ENCODE measurements at places on chromosomes 5 and 9.

DNA sequence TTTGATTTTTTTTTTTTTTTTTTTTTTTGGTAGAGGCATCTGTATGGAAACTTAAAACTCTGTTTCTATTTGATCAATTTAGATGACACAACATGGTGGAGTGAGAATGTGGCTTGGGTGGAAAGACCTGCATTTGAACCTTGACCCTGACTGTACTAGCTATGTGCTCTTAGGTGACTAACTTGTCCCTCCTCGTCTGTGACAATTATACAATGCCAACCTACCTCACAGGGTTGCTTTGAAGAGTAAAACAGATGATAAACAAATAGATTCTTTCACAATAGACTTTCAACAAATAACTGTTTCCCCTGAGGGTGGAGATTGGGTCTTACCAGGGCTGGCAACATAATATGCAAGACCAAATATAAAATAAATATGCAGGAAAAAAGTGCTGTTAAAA is 109.3 kb downstream of the CRB2 start:
- DNase-seq: no peak

DNA sequence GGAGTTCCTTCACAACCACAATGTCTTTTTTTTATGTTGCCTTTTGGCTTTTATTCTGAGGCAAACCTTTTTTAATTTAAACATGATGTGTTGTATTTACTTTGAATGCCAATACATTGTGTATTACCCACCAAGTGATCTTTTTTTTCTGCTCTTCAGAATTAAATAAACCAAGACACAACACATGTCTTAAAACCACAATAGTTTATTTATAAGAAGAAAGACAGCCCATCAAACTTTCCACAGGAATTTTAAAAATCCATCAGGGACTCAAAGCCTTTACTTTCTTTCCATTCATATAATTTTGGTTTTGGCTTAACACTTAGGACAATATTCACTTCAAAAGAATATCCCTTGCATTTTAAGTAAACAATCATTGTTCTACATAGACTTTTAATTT is 321.8 kb upstream of the MEF2C start:
- DNase-seq: no peak

DNA sequence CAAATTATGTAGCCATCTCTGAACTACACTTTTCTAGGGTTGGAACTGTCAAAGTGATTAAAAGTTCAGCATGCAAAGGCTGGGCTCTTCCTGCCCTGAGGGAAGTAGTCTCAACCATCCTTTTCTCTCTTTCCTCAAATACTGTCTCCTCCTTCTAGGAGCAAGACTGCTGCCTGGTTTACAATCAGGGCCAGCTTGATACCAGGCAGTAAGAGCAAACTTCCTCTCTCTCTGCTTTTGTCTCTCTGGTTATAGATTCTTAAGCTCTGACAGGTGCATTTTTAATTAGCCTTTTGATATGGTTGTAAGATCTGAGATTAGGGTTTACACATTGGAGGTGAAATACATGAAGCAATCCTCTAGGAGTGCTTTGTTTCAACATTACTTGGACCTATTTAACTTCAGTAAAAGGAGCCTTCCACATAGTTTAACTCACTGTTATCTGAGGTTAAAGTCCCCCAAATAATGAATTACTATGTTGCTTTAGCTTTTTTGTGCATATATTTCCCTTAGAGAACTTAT is 436.1 kb downstream of the SPATA31D1 start:
- no peak for DNase-seq

GRCh38 chr9:133919253-133920115 is 72.6 kb downstream of the VAV2 start:
- no peak for DNase-seq

GRCh38 chr5:157225469-157226422 is 40.2 kb upstream of the CYFIP2 start:
- no peak for DNase-seq

GRCh38 chr9:97419309-97419867 is 7.5 kb downstream of the TDRD7 start:
- no peak for DNase-seq

DNA sequence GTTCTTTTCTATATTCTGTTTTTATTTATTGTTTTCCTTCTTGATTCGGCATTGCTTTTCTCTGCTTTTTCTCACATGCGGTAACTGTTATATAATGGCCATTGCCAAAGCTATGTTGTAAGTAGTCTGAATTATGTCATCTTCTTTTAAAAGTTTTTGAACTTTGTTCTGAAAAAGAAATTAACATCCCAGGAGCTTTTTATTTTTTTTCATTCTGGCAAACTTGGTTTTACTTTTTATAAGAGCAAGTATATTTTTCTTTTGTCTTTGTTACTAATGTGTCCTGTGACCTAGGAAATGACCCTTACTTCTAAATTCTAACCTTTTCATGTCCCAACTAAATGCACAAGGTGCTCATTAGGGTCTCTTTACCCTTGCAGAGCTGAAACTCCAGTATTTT is 26.7 kb upstream of the IZUMO3 start:
- no peak for DNase-seq

DNA sequence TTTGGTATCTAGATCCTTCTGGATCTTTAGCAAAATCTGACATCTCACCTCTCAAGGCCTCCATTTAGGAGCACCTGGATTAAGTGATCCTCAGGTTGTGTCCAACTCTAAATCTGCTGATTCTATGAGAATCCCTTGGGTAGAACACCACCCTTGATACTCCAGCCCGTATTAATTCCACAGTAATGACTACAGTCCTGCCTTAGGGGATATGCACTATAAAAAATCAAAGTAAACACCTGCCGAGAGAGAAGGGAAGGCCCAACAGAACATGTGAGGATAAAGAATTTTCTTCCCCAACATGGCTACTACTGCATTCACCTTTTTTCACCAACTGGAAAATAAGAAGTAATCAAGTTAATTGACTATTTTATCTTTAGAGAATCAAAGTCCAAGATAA is 27.6 kb downstream of the DAP start:
- no peak for DNase-seq

- no peak for DNase-seq
These were observed 30.0 kb downstream of the SIL1 start for GRCh38 chr5:139167952-139168720.

- DNase-seq: no peak
These were observed 315.2 kb downstream of the ARHGAP26 start for GRCh38 chr5:143085319-143085917.

GRCh38 chr5:161471211-161471950 is 75.1 kb downstream of the GABRB2 start:
- no peak for DNase-seq

Measured in stimulated activated CD8-positive, alpha-beta memory T cell treated with anti-CD3 and anti-CD28 coated beads, Interleukin-4, amount 100 ng/mL, for 1 hour (primary cell).